ENCODE measurements at places on chromosomes 1 and 21.

- peak; percentile 70 for DNase-seq
Measured at GRCh38 chr1:97094247-97094972, 372.8 kb downstream of the PTBP2 start.

DNA sequence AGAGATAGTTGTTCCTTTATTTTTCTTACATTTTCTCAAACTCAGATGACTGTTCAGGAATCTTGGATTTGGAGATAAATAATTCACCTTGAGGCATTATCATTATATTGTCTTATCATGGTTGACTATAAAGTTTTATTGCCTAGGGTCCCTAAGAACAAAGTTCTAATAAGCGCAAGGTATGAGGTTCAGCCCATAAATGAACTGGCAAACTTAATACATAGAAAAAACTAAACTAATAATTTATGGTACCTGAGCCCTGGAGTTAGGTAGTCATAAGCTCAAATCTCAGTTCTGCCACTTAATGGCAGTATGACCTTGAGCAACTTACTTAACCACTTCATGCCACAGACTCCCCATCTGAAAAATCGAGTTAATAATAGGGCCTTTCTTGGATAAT, 334.0 kb upstream of the PBX1 start:
- DNase-seq: no peak

DNA sequence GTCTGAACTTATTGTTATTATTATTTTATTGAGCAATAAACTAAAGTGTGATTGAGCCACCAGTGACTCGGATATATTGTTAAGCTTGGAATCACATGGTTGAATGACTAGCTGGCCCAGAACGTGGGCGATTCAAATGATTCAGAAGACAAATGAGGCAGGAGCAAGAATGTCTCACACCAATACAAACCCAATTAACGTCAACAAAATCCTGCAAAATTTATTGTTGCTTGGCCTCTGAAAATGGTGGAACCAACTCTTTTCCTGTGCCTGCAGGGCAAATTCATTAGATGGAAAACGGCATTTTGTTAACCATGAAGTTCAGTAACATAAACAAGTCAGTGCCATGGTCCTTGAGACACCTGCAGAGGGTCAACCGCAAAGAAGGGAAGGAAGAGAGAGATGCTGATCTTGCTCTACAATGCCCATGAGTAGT, 482.0 kb downstream of the SETD4 start:
- peak; percentile 93 for DNase-seq

- no peak for DNase-seq
Measured at GRCh38 chr1:106787520-106787919, 269.0 kb upstream of the PRMT6 start.

DNA sequence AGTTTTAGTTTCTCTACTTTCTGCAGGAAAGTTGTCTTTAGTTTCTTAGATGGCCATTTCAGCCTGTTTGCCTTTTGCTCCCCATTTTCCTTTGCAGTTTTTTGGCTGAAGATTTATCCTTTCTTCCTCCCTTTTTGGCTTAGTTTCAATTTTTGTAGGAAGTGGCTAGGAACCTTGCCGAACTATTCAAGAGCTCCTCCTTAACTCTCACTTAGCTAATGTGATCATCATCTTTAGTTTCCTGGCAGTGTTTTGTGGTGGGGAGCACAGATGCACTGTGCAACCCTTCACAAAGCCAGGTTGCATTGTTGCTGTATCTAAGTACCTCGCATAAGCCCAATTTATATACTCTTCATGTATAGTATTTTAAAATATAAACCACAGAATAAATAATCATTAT, 28.8 kb upstream of the CCDC181 start:
- no peak for DNase-seq

DNA sequence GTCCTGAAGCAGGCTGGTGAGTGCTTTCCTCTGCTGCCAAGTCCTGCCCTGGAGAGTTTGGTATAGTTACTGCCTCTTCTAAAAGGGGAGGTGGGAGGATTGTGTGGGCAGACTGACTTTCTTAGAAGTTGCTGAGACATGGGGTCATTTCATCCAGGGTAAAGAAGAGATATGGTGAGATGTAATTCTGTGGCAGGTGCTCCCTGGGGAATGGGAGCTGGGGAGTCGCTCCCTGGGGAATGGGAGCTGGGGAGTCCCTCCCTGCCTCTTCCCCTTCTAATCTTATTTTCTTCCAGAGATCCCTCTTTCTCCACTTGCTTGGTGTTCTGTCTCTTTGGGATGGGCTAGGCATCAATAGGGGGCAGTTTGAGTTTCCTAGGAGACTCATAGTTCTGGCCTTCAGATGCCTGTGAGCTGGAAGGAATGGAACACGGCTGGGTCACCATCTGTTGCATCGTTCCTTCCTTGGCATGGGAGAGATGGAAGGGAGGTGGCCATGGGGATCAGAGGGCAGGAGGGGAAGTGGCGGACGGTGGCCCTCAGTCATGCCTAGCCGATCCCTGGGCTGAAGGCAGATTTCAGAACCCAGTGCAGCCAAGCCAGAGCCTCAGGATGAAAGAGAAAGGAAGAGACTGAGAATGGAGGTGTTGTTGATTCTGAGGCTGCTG, 59.0 kb downstream of the NFASC start:
- DNase-seq: no peak

DNA sequence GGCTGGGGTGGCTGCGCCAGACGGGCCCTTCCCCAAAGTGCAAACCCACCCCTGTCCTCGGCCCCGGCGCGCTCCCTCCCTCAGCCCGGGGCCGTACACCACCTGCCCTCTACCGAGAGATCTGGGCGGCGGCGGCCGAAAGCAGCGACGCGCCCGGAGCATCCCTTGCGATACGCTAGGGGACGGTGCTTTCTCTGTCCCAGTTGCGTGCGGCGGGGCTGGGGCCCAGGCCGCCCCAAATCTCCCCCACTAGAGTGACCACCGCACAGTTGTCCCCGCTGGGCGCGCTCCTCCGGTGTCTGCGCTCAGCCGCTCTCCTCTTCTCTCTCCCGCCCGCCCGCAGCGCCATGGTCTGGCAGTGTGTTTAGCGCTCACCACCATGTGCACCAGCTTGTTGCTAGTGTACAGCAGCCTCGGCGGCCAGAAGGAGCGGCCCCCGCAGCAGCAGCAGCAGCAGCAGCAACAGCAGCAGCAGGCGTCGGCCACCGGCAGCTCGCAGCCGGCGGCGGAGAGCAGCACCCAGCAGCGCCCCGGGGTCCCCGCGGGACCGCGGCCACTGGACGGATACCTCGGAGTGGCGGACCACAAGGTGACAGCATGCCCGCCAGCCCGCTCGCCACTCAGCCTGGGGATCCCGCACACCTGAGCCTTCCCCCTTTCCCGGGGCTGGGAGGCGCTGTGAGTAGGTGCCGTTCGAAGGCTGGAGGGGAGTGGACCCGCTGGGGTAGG, 1.0 kb downstream of the ST6GALNAC5 start:
- no peak for DNase-seq

GRCh38 chr1:28273216-28273860, 14.0 kb downstream of the SESN2 start:
- no peak for DNase-seq

DNA sequence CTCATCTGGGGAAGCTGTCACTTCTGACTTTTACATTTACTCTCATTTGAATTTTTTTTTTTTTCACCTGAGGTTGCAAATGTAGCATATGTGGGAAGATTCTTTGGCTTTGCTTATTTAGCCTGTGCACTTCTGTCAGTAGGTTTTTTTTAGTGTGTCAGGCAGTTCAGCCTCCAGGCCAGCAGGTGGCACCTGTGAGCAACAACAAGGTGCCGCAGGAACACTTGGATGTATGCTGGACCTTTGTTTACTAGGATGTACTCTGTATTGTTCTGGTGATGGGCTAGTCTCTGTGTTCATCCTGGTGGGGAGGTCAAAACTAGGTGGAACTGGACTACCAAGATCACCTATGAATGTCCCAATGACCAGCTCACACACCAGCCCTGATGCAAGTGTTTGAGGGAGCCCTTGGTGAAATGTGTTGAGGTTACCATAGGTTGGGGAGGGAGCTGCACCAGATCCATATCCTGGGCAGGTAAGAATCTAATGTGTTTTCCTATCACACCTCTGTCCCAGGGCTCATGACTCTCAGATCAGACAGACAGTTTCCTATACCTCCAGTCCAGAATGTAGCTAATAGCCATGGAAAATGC, 618.2 kb downstream of the BRINP3 start:
- DNase-seq: no peak

GRCh38 chr1:68704800-68705443, 208.0 kb upstream of the DEPDC1 start:
- DNase-seq: no peak

DNA sequence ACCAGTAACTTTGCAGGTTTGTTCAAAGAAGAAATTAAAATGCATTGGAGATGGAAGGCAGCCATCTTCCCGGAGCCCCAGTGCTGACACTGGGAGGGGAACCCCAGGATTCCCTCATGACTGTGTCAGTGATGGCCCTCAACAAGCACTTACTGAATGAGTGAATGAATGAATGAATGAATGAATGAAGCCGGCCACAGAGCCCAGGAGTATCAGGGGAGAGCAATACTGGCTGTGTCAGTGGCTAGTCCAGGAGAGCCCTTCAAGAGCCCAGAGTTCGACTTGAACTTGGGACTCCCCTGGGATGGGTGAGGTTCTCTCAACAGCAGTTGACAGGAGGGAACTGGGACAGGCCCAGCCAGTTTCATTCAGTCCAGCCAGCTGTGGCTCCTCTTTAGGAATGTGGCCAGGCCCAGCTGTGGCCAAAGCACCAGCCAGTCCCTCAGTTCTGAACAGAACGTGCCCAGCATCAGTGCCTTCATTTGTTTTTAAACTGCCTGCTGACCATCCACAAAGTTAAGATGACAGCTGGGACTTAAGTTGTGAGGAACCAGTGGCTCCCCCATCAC, 9.2 kb upstream of the ERG start:
- no peak for DNase-seq

DNA sequence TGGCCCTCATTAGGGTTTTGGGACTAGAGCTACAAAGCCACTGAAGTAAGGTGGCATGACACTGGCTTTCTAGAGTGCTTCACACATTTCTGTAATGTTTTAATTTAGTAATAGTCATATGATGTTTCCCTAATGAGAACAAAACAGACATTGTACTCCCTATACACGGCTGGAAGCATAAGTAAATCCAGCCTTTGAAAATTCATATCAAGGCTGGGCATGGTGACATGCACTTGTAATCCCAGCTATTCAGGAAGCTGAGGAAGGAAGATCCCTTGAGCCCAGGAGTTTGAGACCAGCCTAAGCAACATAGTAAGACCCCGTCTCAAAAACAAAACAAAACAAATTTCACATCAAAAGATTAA, 7.4 kb downstream of the USP48 start:
- no peak for DNase-seq

GRCh38 chr1:68812333-68812732, 315.5 kb upstream of the DEPDC1 start:
- no peak for DNase-seq

DNA sequence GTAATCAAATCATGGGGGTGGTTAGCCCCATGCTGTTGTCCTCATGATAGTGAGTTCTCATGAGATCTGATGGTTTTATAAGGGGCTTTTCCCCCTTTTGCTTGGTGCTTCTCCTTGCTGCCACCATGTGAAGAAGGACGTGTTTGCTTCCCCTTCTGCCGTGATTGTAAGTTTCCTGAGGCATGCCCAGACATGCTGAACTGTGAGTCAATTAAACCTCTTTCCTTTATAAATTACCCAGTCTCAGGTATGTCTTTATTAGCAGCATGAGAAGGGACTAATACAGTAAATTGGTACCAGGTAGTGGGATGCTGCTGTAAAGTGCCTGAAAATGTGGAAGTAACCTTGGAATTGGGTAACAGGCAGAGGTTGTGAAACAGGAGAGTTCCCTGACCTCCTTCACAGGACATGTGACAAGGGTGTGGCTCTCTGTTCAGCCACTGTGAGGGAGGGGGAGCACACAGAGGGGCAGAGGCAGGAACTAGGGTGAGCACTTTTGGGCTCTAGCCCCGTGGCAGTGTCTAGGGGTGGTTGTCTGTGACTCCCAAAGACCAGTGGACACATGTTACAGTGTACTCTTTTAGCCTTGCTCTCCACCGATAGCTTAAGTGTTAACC, 105.3 kb downstream of the BACH1 start:
- no peak for DNase-seq

- DNase-seq: no peak
Measured at GRCh38 chr1:21217812-21218596, 41.3 kb upstream of the EIF4G3 start.

DNA sequence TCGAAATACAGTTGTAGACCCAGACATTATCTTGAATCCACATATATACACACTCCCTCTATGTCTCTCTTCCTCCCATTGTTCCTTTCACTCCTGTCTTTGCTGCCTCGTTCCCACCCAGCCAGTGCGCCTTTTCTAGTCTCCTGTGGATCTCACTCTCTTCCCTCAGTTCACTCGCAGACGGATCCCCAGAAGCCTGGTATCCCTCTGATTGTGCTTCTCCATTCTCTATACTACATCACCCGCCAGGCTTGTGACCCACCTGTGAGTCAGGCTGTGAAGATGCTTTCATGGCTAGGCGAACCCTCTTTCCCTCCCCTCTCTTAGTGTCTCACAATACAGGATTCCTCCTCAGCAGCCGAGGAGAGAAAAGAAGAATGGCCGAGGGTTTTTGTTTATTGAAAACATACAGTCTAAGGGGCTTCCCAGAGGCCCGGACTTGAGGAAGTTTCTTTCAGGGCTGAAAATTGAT, 1.5 kb downstream of the HCN3 start:
- DNase-seq: no peak

- DNase-seq: no peak
Measured at GRCh38 chr1:97996880-97997279, 76.0 kb upstream of the DPYD start.

GRCh38 chr21:41932576-41933312, 21.1 kb downstream of the C2CD2 start:
- DNase-seq: no peak

DNA sequence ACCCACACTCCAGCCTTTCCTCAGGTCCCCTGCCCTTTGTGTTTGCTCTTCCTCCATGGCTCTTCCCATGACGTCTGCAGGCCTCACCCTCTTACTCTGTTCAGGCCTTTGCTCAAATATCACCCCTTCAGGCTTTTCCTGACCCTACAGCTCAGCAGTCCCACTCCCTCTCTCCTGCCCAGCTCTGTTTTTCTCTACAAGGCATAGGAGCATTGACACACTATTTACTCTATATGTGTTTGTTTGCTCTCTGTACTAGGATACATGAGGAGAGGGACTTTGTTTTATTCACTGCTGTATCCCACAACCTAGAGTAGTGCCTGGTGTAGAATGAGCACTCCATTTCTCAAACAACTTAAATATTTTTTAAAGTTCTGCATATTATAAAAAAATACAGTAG, 107.4 kb upstream of the COA6 start:
- no peak for DNase-seq

- DNase-seq: no peak
Measured at GRCh38 chr1:89596698-89597097, 36.2 kb upstream of the LRRC8C start.

All from GM04503 (cell line).